ENCODE measurements at places on chromosomes 4 and X.

DNA sequence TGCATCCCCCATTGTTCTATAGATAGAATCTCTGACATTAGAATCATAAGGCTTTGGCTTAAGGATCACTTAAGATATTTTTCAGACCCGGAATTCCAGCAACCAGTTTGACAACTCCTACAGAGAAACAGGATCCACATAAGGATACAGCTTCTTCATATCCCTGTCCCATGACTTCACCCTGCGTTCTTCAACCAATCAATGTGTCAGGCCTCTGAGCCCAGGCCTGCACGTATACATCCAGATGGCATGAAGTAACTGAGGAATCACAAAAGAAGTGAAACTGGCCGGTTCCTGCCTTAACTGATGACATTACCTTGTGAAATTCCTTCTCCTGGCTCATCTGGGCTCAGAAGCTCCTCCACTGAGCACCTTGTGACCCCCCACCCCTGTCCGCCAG, 85.1 kb downstream of the MFAP3L start:
- DNase-seq, result no peak

GRCh38 chr4:108107729-108108382, 60.9 kb downstream of the LEF1 start:
- no peak for DNase-seq

GRCh38 chr4:137608085-137608484, 75.8 kb upstream of the PCDH18 start:
- DNase-seq, result no peak

DNA sequence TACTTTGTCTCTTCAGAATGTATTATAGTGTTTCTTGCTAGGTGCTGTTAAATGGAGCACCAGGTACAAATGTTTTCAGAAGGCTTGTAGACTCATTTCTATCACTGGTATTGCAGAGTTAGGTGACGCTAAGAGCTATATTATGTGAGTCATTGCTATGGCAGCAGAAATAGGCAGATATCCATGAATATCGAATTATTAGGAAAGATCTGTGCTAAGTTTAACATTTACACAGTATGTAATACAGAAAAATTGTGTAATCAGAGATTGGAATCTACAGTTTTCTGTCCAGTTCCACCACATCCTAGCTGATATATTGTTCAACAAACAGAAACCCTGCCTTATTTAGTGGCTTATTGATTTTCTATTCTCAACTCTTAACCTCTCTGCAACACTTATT, 1025.5 kb downstream of the STIM2 start:
- DNase-seq, result no peak

GRCh38 chr4:997375-998071, 4.3 kb upstream of the SLC26A1 start:
- no peak for DNase-seq

- no peak for DNase-seq
These were observed 15.2 kb upstream of the GTPBP6 start for GRCh38 chrX:333611-334311.

- no peak for DNase-seq
These were observed 65.3 kb downstream of the EFNB1 start for GRCh38 chrX:68894142-68894512.

DNA sequence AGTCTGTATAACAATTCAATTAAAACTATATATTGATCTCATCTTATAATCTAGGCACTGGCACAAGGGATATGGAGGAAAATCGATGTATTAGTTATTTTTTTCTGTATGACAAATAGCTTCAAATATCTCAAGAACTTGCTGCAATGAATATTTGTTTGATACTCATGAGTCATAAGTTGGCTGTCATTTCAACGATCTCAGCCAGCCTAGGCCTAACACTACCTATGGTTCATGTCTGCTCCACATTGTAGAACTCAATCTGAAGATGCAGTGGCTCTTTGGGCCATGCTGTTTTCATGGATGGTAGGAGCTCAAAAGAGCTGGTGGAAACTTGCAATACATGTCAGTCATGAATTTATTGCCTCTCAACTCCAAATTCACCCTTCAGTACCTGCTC, 44.7 kb downstream of the MAGEB17 start:
- DNase-seq, result no peak

GRCh38 chrX:147917700-147918695, 6.3 kb downstream of the FMR1 start:
- DNase-seq, result no peak

GRCh38 chr4:48862661-48863060, 31.8 kb downstream of the OCIAD1 start:
- no peak for DNase-seq

GRCh38 chr4:7788694-7789425, 150.8 kb downstream of the AFAP1 start:
- DNase-seq, result no peak

DNA sequence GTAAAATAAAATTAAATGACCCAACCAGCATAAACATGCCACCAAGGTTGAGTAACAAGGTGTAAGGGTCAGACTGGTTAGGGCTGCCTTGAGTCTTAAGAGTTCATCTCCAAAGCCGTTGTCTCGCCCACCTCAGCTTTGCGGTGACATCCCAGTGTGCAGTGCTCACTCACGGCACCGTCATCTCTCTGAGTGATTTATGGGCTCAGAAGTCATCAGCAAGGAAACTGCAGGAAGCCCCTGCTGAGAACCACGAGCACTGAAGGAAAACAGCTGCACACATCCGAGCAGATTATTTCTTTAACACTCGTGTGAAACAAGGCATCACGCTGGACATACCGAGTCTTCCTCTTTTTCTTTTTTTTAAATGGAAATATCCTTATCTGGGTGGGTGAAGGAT, 411.1 kb downstream of the TRIML1 start:
- DNase-seq, result no peak

- DNase-seq, result peak; percentile 53
These were observed at the start of gene TMEM33 for GRCh38 chr4:41934901-41935651. TMEM33 (plus strand) TSS chr4:41935429; CDS start chr4:41935485, 56 bp downstream.

- DNase-seq, result no peak
These were observed 337.9 kb downstream of the ARHGAP10 start for GRCh38 chr4:148069895-148070178.

- no peak for DNase-seq
These were observed 178.9 kb downstream of the MGST2 start for GRCh38 chr4:139844459-139845036.

- no peak for DNase-seq
These were observed 13.8 kb downstream of the APBB2 start for GRCh38 chr4:41200486-41201017.

DNA sequence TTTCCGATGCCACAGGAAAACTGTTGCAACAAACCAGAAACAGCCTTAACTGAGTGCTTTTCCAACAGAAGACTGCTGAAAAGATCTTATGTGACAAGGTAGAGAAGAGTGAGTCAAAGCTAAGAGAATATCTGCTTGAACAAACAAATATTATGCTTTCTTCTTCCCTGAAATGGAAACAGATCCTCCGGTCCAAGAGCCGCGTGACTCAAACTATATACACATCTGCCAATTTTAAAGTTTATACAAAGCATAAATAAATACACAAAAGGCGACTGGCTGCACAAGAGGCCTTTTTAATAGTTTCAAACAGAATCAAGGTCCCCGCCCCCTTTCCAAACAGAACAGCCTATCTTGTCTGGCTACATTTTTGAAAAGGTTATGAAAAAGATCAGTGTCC, 329.7 kb upstream of the F9 start:
- DNase-seq, result no peak

DNA sequence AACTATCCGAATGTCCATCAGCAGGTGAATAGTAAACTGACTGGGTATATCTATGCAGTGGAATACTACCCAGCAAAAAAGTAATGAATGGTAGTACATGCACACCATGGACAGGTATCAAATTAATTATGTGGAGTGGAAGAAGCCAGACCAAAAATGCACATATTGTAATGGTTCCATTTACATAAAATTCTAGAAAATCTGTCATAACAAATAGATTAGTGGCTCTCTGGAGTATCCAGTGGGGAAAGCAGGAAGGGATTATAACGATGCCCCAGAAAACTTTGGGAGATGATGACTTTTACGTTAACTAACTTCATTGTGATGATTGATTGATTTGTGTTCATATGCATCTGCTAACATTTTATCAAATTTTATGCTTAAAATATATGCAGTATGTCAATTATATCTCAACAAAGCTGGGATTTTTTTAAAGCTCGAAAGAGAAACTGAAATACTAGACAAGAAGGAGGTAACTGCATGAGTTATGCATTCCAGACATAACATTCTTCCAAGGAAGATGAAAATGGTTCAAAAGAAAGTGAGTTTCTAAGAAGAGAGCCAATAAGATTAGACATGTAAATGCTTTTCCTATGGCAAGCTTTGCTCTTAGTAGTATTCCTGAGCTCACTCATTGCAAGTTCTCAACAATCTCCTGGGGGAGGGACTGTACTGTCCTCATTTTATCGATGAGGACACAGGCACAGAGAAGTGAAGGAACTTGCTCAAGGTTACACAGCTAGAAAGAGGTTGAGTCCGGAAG, 58.6 kb upstream of the MSX1 start:
- no peak for DNase-seq

DNA sequence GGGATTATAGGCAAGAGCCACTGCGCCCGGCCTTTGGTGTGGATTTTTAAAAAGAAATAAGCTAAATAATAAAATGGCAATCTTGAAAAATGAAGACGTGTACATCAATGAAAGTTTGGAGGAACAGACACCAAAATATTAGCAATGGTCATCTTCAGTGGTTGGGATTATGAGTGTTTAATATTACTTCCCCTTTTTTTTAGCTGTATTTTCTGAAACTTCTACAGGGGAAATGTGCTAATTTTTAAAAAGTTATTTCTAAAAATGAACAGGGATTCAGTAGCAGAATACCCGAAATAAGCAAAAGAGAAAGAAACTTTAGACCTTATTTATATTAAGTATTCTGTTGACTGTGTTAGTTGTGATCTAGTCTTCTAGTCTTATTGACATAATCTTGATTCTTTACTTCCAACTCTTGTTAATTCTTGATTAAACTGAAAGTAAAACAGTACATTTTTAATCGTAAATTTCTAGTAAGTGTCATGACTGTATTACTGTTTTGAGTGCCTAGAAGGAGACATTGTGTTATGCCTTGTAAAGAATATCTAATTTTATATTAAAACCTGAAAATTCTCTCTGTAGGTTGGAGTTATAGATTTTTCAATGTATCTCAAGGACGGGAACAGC, 51.3 kb downstream of the RUFY3 start:
- no peak for DNase-seq

Measured in amniotic stem cell (primary cell).